Fibroblast of skin of right biceps (primary cell): ENCODE measurements at places on chromosomes 12 and 14.

- DNase-seq, result no peak
These were observed 544.1 kb downstream of the KCNH5 start for GRCh38 chr14:62501021-62501750.

- DNase-seq, result no peak
These were observed 164.8 kb downstream of the ITPR2 start for GRCh38 chr12:26668230-26668629.

DNA sequence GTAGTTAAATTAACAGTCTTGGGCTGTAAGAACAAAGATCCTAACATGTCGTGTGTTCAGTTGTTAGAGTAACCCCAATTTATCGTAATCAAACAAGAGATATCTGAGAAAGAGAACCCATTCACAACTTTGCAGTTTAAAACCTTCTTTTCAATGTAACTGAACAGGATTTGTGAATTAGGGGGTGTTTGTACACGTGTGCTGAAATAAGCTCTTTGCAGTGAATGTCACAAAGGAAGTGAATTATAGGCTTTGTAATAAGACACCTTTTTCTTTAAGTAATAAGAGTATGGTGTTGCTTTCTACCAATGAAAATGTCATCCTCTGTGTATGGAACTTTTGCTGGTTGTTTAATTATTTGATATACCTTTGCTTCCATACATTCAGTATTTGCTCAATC is 114.0 kb downstream of the ALX1 start:
- DNase-seq, result no peak

GRCh38 chr12:119071638-119072231 is 90.4 kb downstream of the SRRM4 start:
- no peak for DNase-seq

DNA sequence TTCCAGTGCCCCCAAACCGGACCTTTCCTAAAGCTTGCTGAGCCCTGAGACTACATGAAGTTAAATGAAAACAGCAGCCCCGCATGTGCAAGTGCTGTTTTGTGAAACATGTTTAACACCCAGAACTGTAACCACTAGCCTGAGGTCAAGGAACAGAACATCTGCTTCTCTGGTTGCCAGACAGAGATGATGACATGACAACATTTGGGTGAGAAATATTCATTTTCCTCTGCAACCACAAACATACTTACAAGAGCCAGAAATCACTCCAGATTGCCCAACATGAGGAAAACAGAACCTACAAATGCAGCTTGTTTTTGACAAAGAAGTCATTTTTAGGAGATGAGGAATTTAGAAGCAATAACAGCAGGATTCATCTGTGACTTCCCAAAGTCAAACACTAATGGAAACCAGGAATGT is 110.4 kb downstream of the BCAT1 start:
- DNase-seq, result peak; percentile 92
